NCI-H510A treated with DMSO at 0.1 percent for 48 hours (cell line): ENCODE measurements at places on chromosomes 2 and 18.

GRCh38 chr2:74856004-74856578 lies 22.2 kb downstream of the HK2 start:
- DNase-seq, result peak; percentile 44

GRCh38 chr2:160278879-160279177 lies 78.8 kb upstream of the ITGB6 start:
- DNase-seq, result no peak

DNA sequence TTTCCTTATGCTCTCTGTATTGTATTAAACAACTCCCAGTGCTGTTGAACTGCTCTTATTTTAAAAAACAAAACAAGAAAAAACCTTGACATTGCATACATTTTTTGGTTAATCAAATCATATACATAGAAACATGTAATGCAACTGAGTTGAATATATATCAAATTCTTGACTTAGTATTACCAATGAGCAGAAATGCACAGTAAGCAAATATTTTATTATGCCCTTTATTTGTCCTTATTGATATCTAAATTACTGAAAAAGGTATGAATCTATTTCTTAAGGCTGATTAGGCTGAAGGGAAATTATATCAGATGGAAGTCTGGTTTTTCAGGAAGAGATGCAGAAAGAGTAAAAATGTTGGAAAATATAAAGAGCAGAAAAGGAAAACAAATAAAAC lies 6.9 kb upstream of the KDM3A start:
- DNase-seq, result no peak

- DNase-seq, result no peak
Observed at GRCh38 chr2:191220671-191221070, 24.5 kb upstream of the MYO1B start.

GRCh38 chr2:33529771-33530481 lies 53.5 kb downstream of the RASGRP3 start:
- DNase-seq, result no peak

GRCh38 chr2:72109904-72110303 lies 37.8 kb downstream of the CYP26B1 start:
- no peak for DNase-seq

DNA sequence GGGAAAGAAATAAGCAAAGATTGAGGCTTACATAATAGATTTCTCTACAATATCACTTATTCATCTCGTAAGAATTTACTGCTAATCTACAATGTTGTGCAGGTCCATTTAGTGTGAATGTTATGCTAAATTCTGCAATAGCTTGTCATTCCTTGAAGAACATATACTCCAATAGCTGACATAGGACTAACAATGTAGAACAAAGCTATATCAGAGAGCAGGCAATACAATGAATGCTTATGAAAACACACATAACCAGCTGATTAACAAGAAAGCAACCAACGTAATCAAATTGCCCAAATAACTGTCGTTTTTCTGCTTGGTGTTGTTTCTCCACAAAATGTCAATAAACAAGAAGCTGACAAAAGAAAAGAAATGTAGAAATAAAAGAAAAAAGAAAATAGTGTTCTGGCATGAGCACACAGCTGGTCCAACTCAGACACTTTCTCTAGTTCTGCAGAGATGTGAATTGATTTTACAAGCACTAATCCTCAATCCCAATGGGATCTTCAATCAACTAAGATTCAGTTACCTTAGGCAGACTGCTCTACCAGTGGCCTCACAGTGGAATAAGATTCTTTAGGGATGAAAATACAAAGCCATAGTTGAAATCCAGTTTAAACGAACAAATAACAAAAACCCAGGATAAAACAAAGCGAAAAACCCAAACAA lies 1024.7 kb upstream of the PIK3C3 start:
- DNase-seq, result no peak

DNA sequence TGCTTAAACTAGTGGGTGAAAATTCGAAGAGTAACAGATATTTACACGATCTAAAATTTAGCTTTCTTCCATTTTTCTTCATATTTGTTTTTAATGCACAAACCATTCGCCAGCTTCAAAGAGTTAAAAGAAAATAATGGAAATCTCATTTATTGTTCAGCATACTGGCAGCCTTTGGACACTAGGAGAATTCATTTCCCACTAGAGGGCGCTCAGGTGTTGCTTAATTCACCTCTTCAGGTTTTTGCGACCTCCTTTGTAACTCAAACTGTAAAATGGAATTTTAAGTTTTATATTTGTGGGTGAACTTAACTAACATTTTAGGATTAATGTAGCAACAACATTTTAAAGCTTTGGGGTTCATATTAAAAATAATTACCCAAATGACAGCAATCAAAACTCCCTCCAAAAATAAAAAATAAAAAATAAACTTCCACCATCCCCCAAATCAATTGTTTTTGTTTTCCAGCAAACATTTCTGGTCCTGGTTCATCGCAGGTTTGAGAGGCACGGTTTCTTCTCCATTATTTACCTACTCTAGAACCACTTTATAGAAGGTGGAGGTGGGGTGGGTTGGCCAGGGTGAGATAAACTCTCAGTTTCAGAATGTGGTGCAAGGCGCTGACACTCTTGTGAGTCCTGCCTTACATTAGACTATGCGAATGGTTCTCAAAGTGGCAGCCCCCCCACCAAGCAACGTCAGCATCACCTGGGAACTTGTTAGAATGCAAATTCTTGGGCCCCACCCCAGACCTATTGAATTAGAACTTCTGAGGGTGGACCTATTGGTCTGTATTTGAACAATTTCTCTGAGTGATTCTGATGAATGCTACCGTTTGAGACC lies 24.7 kb upstream of the PNPT1 start:
- DNase-seq, result peak; percentile 77

- DNase-seq, result no peak
Observed at GRCh38 chr2:53755121-53755520, 12.5 kb upstream of the CHAC2 start.

GRCh38 chr18:12391487-12392165 lies 14.6 kb upstream of the AFG3L2 start:
- peak; percentile 8 for DNase-seq

GRCh38 chr2:124911560-124911959 lies 886.5 kb downstream of the CNTNAP5 start:
- no peak for DNase-seq

DNA sequence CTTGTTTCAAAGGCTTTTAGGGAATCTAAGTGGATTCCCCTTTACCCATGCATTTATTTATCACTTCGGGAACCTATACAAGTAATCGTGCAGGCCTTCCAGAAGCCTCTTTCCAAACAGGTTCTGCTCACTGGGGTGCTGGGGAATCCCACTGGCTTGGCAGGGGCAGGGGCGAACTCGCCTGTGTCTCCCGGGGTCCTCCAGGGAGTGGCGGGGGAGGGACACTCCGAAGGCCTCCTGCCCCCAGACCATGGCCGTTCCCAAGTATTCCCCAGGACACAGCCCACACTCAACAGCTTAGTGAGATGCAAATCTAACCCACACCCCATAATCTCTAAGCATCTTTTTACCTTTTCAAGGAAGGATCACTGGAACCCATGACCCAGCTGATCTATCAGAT lies 6.5 kb downstream of the DNMT3A start:
- no peak for DNase-seq

- DNase-seq, result no peak
Observed at GRCh38 chr2:219447242-219448098, 12.8 kb downstream of the SPEG start.

DNA sequence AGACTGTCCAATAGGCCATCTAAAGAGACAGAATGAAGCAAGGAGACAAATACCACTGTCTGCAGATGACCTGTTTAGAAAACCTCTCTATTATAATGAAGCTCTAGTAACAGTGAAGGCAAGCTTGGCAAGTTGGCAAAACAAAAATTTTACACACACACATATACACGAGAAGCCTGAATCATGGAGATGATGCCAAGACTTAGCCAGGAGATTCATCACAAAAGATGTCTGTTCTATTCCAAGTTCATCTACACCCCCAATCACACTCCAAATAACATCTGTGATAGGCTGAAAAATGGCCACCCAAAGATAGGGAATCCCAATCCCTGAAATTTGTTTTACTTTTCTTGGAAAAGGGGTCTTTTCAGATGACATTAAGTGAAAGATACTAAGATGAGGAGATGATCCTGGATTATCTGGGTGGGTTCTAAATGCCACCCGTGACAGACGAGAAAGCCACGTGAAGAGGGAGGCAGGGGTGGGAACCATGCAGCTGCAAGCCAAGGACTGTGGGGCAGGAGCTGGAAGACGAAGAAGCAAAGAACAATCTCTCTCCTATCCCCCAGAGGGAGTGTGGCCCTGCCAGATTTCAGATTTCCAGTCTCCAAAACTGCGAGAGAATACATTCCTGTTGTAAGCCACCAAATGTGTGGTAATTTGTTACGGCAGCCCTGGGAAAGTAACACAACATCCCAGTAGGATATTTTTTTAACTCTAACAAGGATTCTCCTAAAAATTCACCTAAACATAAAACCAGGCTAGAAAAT lies 20.0 kb downstream of the HDLBP start:
- DNase-seq, result no peak

DNA sequence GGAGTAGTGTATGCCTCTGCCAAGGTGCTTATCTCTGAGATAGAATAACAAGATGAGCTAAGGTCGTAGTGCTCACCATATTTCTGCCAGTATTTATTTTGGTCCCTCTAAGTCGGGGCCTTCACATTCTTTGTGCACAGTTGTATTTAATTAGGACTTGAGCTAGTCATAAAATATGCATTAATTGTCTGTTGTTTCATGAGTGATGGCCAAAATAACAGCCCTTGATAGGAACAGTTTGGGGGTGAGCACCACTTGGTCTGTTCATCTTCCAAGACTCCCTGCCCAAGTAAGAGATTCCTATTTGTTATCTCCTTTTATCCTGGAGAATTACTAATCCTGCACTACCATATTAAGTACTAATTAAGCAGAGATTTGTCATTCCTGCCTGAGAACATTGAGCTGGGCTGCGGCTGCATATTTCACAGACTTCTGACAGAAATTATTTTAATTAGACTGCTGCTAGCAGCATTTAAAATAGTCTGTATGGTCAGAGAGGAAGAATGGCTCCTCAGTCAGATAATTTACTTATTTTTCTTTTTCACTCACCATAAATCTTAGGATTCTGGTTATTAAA lies 435.1 kb downstream of the MTX2 start:
- no peak for DNase-seq

DNA sequence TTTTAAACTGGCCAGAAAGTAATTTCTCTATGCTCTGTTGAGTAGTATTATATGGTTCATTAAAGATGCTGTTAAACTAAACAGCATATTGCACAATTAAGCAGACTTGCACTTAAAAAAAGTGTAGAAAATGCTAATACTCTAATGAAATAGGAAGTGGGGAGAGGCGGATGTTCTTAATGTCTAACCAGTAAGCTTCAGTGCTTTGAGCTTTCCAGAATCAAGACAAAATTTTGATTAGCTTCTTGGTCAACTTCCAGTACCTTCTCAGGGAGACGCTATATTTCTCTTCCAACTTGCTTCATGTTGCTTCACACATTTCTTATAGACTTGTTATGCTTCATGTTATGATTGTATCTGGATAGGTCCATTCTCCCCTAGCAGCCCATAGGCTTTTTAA lies 89.1 kb downstream of the MAP2 start:
- no peak for DNase-seq

- DNase-seq, result no peak
Observed at GRCh38 chr18:8561123-8561910, 47.9 kb upstream of the RAB12 start.

GRCh38 chr2:55012672-55013484 lies 37.4 kb downstream of the RTN4 start:
- DNase-seq, result no peak

GRCh38 chr2:8268172-8268783 lies 413.6 kb upstream of the ID2 start:
- no peak for DNase-seq

- DNase-seq, result peak; percentile 64
Observed at GRCh38 chr2:37344453-37345361, at the start of gene QPCT. TSS of gene QPCT (plus strand) at chr2:37344630. CDS start at chr2:37344732, 102 bp downstream.

GRCh38 chr2:147843391-147843863 lies 1.4 kb upstream of the ACVR2A start:
- peak; percentile 12 for DNase-seq

DNA sequence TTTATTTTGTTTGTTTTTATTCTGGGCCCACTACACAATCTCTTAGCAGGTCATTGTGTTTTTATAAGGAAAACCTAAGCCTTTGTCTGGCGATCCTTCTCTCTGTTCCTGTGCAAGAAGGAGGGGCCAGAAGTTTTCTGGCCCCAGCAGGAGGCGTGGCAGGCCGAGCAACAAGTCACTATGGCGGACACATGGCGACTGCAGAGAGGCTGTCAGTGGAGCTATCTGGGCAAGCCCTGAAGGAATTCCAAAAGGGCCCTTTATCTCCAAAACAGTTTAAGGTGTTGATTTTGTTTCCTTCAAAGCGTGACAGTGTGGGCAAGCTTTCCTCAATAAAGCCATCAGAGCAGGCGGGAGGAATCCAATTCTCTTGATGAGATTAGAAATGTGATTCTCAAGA lies 118.8 kb upstream of the CTAGE1 start:
- no peak for DNase-seq

DNA sequence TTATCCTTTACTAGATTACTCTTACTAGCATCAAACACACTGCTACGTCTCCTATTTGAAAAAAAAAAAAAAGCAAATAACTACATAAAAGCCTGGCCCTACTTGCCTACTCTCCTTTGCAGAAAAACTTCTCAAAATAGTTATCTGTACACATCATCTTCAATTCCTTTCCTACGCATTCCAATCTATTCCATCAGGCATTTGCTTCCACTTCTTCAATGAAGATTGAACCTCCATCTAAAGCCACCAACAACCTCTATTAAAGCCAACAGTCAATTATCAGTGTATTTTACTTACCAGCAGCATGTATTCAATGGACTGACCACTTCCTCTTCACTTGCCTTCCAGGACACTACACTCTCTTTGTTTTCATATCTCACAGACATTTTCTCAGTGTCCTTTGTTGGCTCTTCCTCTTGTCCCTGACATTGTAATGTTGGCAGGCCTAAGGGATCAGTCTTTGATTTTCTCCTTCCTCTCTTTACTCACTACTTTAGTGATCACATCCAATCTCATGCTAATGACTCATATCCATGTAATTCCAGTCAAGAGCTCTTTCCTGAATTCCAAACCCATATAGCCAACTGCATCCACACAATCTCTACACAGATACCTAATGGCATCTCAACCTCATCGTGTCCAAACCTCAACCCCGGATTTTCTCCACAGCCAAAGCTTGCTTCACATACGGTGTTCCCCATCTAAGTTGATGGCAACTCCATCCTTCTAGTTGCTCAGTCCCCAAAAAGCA lies 131.3 kb downstream of the CCDC148 start:
- no peak for DNase-seq

- DNase-seq, result no peak
Observed at GRCh38 chr2:86352727-86353221, 15.3 kb upstream of the REEP1 start.

DNA sequence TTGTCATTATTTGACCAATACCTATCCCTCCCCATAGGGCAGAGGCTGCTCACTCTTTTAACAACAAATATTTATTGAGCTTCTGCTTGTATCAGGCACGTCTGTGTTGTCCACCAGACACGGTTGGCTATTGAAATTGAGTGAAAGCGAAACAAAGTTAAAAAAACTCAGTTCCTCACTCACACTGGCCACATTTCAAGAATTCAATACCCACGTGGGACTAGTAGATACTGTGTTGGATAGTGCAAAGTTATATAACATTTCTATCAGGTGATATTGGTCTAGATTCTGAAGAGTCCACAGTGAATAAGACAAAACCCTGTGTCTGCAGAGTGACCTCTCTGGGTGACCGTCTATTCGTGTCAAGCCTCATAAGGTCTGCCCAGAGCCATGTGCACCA lies 43.9 kb upstream of the GALR1 start:
- no peak for DNase-seq
